Central memory CD8-positive, alpha-beta T cell (primary cell): ENCODE measurements at places on chromosomes 12 and 14.

GRCh38 chr12:99436584-99436983 is 211.0 kb upstream of the GARIN6 start:
- no peak for DNase-seq

DNA sequence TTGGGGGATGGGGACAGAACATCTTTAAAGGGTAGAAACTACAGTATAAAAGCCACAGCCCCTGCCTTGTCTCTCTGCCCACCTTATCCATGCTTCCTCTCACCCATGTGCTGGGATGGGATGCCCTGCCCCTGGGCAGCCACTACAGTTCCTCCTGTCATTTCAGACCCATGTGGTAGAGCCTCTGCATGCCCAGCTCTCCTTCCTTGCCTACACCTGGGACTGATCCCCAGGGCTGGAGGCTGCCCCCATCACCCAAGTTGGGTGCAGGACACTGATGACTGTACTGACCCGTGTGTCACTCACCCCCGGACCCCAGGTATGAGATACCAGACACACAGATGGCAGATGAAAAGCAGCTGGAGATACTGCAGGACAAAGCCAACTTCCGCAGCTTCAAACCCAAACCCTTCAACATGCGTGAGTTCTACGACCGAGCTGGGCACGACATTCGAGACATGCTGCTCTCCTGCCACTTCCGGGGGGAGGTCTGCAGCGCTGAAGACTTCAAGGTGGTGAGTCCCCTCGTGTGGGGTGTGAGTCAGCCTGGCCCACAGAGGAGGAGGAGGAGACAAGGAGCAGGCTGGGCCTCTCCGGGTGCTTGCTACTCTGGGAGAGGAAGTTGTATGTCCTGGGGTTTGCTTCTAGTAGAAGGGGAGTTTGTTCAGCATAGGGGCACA is 2.2 kb downstream of the ASIC1 start:
- DNase-seq = no peak

DNA sequence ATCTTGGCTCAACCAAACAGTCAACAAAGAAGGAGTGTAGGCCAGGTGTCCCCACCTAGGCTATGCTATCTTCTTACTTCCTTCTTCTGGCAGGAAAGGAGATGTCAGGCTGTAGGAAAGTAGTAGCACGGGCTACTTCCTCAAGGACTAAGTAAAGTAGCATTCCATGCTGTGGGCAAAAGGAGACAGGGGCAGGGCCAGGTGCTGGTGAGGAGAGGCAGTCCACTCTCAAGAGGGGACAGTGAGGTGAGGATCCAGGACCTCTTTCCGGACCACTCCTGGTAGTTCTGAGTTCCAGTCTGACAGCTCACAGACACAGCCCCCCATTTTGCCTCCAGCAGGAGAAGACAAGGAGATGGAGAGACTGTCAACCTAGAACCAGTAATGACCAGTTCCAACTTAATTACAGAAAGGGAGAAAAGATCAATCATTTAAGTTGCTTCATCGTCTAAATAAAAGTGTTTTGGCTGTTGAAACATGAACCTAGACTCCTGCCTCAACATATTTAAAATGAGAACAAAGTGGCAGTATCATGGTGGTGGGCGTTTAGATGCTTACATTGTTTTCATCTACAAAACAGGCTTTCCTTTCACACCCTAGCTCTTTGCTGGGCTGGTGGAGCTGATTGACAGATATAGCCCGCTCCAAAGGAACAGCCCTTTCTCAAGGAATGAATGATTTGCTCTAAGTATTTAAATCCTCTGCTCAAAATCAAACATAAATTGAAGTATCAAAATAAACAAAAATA is 5.1 kb upstream of the SSTR1 start:
- no peak for DNase-seq

DNA sequence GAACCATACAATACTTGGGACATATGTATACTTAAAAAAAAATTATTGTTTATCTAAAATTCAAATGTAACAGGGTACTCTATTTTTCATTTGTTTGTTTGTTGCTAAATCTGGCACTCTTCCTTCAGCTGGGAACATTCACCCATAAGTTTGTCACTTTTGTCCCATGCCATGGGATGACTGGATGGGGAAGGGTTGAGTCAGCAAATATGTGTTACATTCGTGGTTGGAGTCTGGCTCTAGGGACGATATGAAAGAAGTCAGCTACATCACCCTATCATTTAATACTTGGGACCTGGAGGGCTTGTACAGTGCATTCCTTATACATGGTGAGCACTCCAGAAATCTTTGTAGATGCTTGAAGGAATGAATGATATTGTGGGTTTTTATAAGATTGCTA is 131.3 kb downstream of the IPO8 start:
- no peak for DNase-seq

GRCh38 chr14:91925001-91925726 is 22.3 kb downstream of the FBLN5 start:
- DNase-seq = no peak

- DNase-seq = no peak
Observed at GRCh38 chr12:122870867-122871664, 24.9 kb downstream of the VPS37B start.
